ENCODE measurements at places on chromosomes 7 and 10.

DNA sequence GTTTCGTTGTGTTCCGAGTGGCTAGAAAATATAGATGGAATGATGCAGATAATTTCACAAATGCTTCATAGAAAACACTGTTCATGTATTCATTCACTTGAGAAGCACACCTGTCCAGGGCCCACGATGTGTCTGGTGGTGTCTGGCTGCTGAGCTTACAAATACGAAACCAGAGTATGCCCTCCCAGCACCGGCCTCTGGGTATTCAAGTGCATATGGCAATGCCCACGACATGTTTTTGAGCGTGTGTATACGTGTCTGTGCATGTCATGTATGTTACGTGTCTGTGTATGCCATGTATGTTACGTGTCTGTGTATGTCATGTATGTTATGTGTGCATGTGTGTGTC, 37.9 kb downstream of the IL2RA start:
- no peak for DNase-seq

- no peak for DNase-seq
Measured at GRCh38 chr7:40403703-40404476, 269.1 kb downstream of the SUGCT start.

GRCh38 chr7:29202651-29203069, 8.1 kb downstream of the CHN2 start:
- peak; percentile 38 for DNase-seq

GRCh38 chr7:37541810-37542443, 93.3 kb upstream of the ELMO1 start:
- DNase-seq = no peak

DNA sequence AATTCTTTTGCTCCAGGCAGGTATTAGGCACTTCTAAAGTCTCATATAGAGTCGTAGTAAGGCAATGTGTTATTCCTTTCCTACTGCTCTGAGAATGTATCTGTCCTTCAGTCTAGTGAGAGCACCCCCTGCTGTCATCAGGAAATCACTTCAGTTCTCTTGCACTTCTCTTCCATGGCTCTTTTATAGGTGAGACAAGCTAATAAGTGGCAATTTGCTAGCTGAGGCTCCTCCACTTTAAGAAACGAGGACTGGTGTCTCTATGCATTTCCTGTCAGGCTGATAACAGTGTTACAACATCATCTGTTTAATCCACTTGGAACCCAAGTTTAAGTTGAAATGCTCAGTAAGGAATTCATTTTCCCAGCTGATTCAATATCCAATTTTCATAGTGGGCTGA, 350.6 kb downstream of the TFEC start:
- no peak for DNase-seq

GRCh38 chr7:123998921-123999320, 33.9 kb downstream of the TMEM229A start:
- DNase-seq = no peak

GRCh38 chr10:61869041-61869675, 32.3 kb upstream of the ARID5B start:
- DNase-seq = no peak

DNA sequence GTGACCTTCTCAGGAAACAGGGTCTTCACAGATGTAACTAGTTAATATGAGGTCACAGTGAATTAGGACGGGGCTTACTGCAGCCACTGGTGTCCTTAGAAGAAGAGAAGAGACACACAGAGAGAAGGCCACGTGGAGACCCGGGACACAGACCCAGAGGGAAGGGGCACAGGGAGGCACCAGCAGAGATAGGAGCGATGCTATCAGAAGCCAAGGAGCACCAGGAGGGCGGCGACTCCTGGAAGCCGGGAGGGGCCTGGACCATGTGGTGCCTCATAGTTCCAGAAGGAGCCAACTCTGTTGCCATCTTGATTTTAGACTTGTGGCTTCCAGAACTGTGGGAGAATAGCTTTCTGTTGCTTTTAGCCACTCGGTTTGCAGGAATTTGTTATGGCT, 505.9 kb downstream of the TCERG1L start:
- DNase-seq = no peak

DNA sequence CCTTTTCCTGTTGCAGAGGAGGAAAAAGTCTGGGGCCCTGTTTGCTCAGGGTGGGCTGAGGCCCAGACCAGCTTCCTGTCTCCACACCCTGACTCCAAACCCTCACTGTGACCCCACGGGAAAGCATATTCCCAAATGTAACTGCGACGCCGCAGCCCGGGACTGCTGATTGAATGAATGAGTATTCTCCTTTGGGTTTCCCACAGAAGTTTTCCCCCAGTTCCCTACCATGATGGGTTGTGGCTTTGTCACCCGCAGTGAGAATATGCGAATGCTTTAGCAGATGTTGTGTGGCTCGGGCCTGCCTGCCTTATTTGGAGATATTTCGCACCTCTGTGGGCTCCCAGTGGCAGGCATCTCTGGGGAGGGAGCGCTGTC, 50.6 kb downstream of the MGMT start:
- no peak for DNase-seq

- no peak for DNase-seq
Measured at GRCh38 chr7:154871507-154871906, 131.4 kb downstream of the PAXIP1 start.

GRCh38 chr10:78688901-78689583, 379.7 kb upstream of the ZMIZ1 start:
- no peak for DNase-seq

DNA sequence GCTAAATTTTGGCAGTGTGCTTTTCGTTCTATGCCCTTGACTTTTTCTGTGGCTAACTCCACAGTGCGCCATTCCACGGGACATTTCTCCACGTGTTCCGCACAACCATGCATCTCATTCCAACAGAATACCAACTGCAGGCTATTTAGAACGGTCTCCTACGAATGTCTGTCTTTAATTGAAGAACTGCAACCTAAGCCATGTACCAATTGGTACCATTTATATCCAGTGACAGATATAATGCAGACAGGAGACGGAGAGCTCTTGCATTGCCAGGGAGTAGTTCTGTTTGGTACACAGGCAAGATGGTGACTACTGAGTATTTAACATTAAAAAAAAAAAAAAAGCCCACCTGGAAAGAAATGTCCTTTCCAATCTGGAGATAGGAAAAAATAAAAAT, 9.1 kb downstream of the SFMBT2 start:
- no peak for DNase-seq

GRCh38 chr7:111855842-111856227, 293.5 kb upstream of the IMMP2L start:
- DNase-seq = no peak
